ENCODE measurements at places on chromosomes 12 and 14. TPM values are rescaled to one million over a fixed set of nuclear protein-coding genes. Genes with fewer than 3 reads are reported as not detected.

B4GALNT1 gene
- total RNA-seq = 2.6 TPM

NEUROD4 gene
- not detected for total RNA-seq

PLCZ1 gene
- not detected for total RNA-seq

ADAM20 gene
- 2.4 TPM for total RNA-seq

TMEM229B gene
- total RNA-seq = 1.0 TPM

ERP27 gene
- total RNA-seq = 5.0 TPM

IQSEC3 gene
- total RNA-seq = 0.32 TPM

MDM2 gene
- 393 TPM for total RNA-seq

LBHD2 gene
- not detected for total RNA-seq

KRT77 gene
- total RNA-seq = not detected

IKZF4 gene
- 17.0 TPM for total RNA-seq

CLEC12A gene
- not detected for total RNA-seq

WSCD2 gene
- not detected for total RNA-seq

KRT86 gene
- total RNA-seq = not detected

GPR162 gene
- 0.46 TPM for total RNA-seq

TAS2R9 gene
- total RNA-seq = not detected

RD3L gene
- total RNA-seq = not detected

DLGAP5 gene
- total RNA-seq = 90.2 TPM

P2RX4 gene
- total RNA-seq = 15.5 TPM

NTF3 gene
- total RNA-seq = not detected

SLC38A4 gene
- not detected for total RNA-seq

SOAT2 gene
- 0.35 TPM for total RNA-seq
